ENCODE measurements at places on chromosomes 4 and X.

DNA sequence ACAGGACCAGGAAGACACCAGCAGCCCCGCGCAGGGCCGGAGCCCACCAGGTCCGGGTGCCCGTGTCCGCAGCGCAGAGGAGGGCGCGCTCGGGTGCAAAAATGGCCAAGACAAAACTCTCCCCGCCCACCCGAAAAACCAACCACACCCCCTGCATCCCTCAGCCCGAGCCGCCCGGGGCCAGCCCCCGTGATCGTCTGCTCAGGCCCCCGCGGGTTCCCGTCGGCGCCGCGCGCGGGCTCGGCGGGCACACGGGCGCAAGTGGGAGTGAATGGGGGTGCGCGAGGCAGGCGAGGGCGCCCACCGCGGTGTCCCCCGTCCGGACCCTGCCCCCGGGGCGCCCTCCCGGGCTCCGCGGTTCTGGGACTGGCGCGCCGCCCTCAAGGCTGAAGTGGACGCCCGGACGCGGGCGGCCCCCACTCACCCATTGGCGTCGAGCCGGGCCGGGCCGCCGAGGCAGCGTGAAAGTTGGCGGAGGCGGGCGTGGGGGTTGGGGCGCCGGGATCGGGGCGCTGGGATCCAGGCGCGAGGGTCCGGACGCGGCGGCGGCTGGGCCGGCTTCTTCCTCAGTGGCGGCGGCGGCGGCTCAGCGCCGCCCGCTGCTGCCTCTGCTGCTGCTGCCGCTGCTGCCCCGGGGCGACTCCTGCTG is 393 bp downstream of the SH3KBP1 start:
- DNase-seq, result peak; percentile 18

DNA sequence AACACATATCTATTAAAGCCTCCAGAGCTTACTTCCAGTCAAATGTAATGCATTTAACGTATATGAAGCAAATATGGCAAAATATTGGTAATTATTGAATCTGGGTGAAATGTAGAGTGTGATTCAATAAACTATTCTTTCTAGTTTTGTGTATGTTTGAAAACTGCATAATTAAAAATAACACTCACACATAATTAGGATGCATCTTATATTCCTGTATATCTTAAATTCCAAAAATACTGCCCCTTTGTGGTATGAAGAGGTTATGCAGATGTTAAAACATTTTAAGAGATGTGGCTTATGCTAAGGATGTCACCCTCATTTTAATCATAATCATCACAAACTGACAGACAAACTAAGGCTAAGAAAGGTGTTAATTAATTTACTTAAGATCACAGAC is 182.9 kb downstream of the COX18 start:
- DNase-seq, result no peak

DNA sequence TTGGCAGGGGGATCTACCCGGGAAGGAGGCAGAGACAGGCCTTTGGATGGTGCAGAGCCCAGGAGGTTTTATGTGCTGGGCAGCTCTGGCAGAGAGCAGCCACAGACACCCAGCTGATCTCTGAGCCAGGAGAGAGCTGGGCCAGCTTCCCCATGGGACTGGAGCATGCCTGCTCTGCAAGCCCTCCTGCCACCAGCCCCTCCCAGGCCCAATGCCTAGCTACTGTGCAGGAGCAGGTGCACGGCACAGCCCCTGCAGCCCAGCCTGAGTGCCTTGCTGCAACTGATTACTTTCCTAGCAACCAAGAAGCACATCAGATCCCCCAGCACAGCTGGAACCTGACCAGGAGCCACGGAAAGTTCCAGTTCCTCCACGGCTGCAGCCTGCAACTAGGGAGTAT is 57.8 kb upstream of the BEND2 start:
- no peak for DNase-seq

DNA sequence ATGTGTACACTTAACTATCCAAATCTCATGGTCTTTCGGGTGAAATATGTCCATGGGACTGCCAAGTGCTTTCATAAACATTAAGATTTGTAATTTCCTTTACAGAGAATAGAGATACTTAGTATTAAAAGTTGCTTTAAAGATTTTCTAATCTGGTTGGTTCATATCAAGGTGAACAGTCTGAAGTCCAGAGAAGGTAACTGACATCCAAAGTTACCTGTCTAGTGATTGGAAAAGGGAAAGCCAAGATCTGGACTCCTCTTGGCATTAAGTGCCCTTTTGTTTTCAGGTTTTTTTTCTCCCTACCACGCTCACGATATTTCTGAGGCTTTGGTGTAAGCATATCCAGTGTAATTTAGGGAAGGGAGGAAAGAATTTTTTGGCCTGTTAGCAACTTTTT is 5.0 kb downstream of the SMAD1 start:
- no peak for DNase-seq

GRCh38 chr4:2648159-2648814 is 107.8 kb downstream of the TNIP2 start:
- DNase-seq, result no peak

GRCh38 chr4:176849076-176849475 is 56.4 kb upstream of the VEGFC start:
- no peak for DNase-seq

DNA sequence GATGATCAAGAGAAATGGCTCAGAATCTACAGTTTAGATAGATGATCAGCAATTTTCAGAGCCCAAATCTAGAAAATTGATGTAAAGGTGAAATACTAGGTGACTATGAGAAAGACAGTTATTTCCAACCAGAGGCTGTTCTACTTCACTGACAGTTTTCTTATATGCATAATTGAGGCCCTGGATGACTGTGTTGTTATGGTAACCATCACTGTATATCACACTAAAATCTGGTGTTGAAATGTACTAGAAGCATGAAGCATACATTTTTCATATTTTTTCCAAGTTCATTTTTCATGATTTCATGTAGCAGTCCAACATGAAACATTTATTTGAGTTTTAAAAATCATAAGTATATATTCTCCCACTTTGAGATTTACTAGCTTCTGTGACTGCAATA is 87.4 kb downstream of the ATXN3L start:
- no peak for DNase-seq

DNA sequence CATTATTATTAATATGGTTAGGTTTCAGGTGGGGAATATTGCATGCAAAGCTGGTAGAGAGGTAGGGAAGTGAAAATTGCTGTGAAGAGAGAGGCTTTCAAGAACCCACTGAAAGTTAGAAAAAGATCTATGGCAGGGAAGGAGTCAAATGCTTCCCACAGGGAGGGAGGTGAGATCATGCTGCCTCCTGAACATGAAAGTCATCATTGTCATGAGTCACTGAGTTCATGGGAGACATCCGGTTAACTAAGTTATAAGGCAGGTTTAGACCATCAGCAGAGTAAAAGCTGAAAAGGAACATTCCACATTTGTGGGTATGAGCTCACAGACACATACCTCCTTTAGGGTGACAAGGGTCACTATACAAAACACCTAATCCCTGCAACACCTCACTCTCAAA is 16.2 kb downstream of the GATB start:
- DNase-seq, result no peak

GRCh38 chr4:109921384-109921808 is 8.7 kb downstream of the EGF start:
- no peak for DNase-seq

DNA sequence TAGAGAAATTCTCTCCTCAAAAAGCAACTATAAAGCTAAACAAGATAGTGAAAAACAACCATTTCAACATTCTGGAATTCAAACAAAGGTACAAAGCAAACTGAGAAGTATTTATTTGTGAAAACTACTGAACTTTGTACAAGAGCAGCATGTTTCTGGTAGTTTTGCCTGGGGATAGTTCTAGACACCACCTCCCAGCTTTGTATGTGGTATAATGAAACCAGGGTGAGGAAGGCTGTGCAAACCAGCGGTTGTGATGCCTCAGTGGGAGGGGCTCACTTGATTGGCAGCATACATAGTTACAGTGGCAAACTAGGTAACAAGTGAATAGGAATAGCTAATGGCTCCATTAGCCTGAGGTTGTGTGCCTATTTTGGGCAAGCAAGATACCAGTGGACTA is 18.6 kb upstream of the FRMD7 start:
- no peak for DNase-seq

DNA sequence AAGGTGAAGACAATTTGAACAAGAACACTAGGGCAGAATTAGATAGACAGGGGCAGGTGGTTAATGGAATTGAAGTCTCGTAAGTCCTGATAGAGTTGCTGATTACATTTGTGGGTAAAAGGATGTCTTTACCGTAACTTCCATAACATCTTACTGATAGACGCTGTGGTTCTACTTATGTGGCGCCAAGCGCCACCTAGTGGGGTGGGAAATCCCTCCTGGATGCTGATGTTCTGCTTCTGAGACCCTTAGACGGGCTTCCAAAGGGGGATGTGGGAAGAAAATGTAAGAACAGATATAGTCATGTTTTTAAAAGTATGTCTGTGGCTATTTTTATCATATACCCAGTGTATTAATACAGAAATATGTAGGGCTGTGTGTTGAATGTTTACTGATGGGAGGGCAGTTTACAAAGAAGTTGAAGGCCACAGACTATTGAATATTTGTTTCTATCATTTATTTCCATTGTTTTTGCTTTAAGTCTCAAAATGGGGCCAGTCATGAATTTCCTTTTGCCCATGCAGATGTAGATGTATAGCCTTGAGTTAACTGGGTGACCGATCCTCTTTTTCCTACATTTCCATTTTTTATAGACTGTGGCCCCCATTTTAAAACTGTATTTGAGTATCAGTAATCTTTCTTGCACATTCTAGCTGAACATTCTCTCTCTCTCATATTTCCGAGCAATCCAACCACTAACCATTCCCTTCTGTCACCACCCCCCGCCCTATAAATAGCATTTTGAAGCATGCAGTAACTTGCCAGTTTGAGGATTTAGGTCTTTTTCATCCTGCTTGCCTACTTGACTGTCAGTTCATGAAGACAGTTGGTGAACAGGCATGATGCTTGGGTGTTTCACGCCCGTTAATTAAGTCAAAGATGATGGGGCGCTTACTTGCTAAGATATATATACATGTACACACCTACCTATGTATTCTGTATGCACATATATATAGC is 12.1 kb upstream of the TLR8 start:
- DNase-seq, result peak; percentile 16

GRCh38 chr4:138961129-138961528 is 54.5 kb upstream of the NOCT start:
- DNase-seq, result no peak

- no peak for DNase-seq
Observed at GRCh38 chr4:2572866-2573265, 36.4 kb downstream of the FAM193A start.

DNA sequence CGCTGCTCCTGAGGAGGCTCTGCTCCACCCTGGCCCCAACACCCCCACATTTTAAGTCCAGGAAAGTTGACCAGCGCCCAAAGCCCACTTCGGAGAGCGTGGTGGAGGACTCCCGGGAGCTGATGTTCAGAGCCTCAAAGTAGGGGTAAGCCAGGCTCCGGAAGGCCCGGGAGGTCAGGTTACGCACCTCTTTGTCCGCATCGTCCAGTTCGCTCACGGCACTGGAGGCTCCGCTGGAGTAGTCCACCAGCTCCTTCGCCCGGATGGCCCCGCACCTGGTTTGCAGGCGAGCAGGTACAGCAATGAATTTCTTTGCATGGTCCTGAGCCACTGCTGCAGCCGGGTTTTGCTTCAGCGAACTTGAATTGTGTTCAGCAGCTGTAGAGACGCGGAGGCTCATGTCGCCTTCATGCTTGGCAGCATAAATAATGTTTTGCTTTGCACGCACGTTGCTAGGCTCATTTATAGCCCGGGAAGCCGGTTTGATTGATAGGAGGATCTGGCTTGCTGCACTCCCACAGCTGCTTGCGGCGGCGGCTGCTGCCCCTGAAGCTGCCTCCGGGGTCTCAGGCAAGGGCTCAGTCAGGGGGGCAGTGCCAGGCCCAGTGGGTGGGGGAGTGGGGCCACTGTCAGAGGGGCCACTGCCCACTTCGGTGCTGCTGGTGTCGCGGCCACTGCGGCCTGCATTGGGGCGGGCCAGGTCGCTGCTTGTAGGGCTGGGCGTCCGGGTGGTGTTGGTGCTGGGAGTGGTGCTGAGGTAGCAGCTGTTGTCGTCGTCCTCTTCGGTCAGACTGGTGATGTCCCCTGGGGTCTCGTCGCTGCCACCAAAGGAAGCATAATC is 4.8 kb downstream of the C4orf54 start:
- DNase-seq, result no peak

DNA sequence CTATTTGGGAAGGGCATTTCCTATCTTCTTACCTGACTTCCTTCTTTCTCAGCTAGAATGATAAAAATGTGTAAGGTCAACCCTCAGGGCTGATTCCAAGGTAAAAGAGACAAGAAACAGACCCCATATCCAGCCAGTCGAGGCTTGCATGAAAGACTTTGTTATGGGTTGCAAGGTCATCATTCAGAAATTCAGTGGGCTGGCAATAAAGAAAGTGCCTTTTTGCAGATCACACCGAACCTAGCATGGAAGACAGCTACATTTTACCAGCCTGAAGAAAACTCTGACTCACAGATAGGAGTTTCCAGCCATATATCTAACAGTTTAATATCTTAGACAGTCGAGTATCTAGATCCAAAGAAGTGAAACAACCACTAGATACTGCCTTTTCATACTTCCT is 87.4 kb downstream of the PDGFC start:
- no peak for DNase-seq

- no peak for DNase-seq
Observed at GRCh38 chrX:77440330-77440729, 6.9 kb upstream of the FGF16 start.

DNA sequence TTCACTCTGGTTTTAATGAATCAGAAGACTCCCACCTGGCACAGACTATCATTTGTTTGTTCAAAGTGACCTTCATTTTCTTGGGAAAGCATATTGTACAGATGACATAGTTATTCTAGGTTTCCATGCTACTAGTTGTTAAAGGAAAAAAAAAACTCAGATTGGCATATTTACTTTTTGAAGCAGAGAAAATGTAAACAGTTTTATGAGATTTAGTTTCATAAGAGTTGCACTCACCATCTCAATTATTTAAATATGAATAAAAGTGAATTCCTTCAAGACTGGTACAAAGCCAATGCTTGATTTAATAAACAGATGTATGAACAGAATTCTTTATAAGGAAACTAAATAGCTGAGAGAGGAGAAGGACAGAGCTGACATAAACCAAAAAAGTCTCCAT is 280.3 kb upstream of the UGT8 start:
- no peak for DNase-seq

DNA sequence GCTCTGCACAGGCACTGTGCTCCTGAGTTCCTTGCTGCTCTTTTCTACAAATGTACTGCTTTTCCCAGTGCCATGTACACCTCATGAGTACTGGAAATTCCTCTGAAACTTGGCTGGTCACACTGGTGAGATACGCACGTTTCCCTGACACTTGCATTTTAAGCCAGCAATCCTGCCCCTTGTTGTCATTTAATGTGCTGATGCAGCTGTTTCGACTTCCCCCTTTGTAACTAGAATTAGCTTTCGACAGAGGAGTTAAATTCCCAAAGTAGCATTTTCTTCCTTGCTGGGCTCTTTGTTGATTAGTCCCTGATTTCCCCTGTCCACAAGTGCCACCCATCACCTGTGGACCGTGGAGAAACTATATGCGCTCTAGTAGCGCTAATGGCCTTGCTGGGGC is 77.5 kb downstream of the IQCM start:
- DNase-seq, result no peak

DNA sequence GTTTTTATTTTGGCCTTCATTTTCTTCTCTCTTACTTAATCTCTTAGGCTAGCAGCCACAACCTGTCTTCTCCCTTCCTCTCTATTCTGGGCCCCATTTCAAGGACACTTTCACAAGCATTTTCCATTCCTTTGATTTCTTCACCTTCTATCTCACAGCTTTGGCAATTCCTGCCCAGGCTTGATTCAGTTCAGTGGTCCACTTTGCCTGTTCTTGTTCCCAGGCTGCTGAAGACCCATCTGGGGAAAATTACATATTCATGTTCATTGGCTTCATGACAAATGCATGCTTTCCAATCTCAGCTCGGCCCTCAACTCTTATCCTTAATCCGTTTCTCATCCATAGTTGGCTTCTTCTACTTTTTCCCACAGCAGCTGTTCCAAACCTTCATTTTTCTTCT is 38.7 kb upstream of the LPAR4 start:
- DNase-seq, result no peak

All from endothelial cell (in vitro differentiated cells).